ENCODE measurements at places on chromosomes 7 and 10.

DNA sequence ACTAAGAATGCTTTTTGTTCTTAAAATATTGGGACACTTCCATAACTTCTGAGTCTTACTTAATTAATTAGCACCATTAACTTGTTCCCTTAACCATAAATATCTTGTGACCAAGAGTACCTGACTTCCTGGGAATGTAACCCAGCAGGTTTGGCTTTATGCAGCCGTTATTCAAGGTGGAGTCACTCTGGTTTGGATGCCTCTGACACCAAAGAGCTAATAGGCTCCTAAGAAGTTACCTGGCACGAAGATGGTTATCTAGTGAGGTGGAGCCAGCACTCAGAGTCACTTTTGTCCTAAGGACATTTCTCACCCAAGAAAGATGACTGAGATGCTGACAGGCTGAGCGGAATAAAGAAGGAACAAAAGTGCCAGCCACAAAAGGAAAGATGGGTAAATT lies 172.3 kb downstream of the C1GALT1 start:
- no peak for DNase-seq

- no peak for DNase-seq
These were observed 51.0 kb downstream of the HHEX start for GRCh38 chr10:92740762-92741161.

DNA sequence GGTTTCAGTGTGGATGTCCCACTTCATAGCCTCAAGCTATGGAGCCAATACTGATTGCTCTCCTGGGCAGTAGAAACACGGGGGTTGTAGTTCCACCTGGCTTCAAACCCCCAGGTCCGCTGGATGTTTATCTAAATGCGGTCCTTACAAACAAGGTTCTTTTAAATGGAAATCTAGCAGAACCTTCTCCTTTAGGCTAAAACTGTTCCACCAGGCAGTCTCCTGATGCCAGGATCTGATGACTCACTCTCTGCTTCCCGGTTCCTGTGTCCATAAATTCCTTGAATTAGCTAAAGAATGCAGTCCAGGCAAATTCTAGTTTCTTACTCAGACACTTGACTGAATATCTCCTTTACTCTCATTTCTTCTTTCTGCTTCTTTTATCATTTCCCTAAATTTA lies 108.4 kb upstream of the FAM3C start:
- no peak for DNase-seq

- DNase-seq = no peak
These were observed 123.8 kb downstream of the ARID5B start for GRCh38 chr10:62025134-62025794.

- no peak for DNase-seq
These were observed 91.4 kb downstream of the DLG5 start for GRCh38 chr10:77834943-77835668.

DNA sequence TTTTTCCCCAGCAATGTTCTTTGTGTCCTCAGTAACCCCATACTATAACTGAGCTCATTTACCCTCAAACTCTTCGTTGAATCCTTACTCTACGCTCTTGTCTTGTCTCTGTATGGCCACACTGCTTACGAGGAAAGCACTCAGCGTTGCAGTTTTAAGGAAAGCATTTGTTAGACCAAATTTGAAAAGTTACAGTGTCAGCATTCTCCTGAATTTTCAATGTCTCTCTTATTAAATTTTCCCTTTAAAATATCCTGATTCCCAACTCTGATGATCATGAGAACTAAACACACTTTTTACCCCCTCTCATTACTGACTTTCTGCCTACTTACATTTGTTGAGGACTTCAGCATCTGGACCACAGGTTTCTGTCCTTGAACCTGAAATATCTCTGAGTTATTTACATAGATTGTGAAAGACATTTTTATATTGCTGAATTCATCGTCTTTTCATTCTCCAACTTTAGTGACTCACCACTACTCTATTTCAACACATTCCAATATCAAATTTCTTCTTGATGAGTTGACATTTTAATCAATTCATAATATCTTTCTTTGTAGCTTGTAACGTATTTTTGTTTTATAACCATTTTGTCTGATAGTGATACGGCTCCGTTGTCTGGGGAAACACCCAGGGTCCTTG lies 19.8 kb upstream of the VWDE start:
- DNase-seq = no peak

DNA sequence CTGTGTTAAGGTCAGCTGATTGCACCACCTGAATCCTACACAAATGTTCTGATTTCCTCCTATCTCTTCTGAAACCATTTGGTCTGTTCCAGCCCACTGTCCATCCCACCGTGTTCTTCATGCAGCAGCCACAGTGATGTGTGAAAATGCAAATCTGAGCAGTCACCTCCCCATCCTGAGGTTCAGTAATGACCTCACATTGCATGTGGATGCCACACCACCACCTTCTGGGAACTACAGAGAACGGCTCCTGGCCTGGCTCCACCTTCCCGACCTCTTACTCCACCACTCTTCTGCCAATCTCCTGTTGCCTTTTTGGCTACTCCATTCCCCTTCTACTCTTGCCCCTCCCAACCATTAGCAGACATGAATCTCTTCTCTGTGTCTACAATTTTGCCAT lies 244.4 kb downstream of the TNS3 start:
- DNase-seq = no peak

DNA sequence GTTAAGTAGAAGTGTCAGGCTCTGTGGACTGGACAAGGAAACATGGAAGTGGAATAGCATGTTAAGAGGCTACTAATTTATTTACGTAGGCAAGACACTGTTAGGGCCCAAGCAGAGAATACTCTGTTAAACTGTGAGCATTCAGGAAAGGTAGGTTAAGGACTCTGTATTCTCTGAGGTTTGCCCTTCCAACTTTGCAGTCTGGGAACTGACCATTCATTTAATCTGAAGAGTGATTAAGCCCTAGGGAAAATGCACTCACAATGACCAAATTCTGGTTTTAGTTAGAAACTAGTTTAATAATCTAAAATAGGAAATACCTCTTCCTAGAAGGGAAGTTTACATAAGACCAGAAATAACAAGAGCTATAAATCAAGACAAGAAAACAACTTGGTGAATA lies 266.6 kb downstream of the SUGCT start:
- DNase-seq = no peak

GRCh38 chr7:108002726-108003598 lies at the start of gene LAMB1:
Gene LAMB1 (minus strand): TSS chr7:108003161. CDS start chr7:108002885, 276 bp downstream.
- DNase-seq = peak; percentile 37

GRCh38 chr10:113524120-113524519 lies 28.7 kb upstream of the HABP2 start:
- DNase-seq = no peak

GRCh38 chr10:102675666-102676533 lies 31.6 kb downstream of the TRIM8 start:
- no peak for DNase-seq

DNA sequence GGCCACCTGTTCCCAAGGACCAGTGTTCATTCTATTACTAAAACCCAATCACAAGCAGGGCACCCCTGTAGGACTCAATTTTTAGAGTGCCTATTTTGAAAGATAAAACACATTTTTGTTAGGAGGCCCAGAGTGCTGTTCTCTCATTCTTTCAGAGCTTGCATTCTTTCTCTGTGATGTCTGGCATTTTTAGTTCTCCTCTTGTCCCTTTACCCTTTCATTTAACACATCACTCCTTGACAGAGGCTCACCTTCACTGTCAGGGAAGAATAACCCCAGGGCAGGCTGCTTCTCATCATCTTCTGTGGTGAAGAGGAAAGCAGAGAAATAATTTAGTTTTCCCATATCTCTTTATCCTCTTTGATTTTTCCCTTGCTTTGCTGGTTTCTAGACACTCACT lies 73.9 kb downstream of the CHRM2 start:
- no peak for DNase-seq

GRCh38 chr10:14478201-14478600 lies 147.5 kb upstream of the FRMD4A start:
- DNase-seq = no peak

- DNase-seq = no peak
These were observed 18.4 kb downstream of the SORBS1 start for GRCh38 chr10:95542761-95543160.

DNA sequence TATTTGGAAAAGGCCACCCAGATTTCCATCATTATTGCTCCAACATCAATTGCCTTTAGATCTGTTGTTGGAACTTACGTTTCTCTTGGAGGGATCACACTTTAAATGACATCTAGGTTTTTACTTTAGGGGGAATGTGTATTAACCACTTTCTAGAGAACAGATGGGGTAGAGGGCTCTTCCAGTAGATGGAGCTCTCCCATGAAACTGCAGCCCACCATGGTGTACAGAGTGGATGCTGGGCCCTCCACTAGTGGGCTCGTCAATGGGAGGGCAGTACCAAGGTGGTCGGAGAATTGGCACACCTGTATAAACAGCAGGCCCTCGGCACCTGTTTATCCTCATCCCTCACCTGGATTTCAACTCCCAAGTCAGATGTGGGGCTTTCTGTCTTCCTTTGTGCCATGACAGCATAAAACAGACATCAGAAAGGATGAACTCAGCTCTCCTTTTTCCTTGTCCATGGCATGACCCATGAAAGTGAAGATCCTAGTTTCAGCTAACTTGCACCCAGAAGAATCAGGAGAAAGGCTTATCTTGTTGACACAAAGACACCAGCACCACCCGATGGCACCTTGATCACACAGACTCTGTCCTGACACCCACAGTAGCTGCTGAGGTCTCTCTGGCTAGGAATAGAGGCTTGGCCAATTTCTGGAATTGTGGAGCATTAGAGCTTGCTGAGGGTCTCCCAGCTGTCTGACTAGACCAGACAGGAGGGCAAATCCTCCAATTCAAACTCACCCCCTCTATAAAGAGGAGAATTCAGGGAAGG lies 150.5 kb downstream of the CYP26A1 start:
- DNase-seq = no peak

DNA sequence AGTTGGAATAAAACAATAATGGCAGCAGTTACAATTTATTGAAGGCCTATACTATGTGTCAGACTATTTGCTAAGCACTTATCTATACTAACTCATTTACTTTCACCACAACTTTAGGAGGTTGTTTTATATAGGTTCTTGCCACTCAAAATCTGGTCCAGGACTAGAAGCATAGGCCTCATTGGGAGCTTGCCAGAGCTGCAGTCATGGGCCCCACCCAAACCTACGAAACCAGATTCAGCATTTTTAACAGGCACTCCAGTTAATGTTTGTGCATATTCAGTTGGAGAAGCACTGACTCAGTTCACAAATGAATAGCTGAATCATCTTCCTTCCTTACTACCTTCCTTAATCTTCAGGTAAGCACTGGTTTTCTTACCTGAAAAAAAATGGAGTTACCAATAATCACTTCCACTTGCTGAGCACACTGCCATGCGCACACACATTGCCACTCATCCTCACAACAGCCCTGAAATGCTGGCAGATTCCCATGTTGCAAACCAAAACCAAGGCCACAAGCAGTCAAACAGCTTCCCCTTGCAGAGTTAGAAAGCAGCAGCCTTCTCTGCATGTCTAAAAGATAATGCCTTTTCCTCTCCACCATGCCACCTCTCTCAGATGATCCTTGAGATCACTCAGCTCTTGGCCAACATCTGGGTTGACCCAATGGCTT lies 122.4 kb downstream of the SLC16A9 start:
- no peak for DNase-seq
